SJSA1 (cell line): ENCODE measurements at places on chromosomes 1 and 21.

GRCh38 chr1:96559707-96560596 is 161.6 kb upstream of the PTBP2 start:
- H3K27me3 ChIP-seq, result no peaks in the 10 kb centered on the region
- H3K27ac ChIP-seq, result peak overlapping the region; percentile 74
- no peaks in the 10 kb centered on the region for H3K36me3 ChIP-seq
- peak; percentile 59 for DNase-seq

GRCh38 chr1:108036796-108037562 is 72.0 kb upstream of the VAV3 start:
- H3K27ac ChIP-seq, result no peak overlapping the region
- H3K4me3 ChIP-seq, result no peak overlapping the region
- no peaks in the 10 kb centered on the region for H3K36me3 ChIP-seq
- H3K27me3 ChIP-seq, result no peaks in the 10 kb centered on the region
- DNase-seq, result no peak

- no peak overlapping the region for H3K4me3 ChIP-seq
- no peak overlapping the region for H3K27ac ChIP-seq
- no peaks in the 10 kb centered on the region for H3K36me3 ChIP-seq
- DNase-seq, result no peak
Observed at GRCh38 chr1:226575739-226576378, 27.3 kb downstream of the STUM start.

- H3K36me3 ChIP-seq, result no peaks in the 10 kb centered on the region
- DNase-seq, result no peak
- no peaks in the 10 kb centered on the region for H3K4me1 ChIP-seq
- H3K27me3 ChIP-seq, result no peaks in the 10 kb centered on the region
- no peak overlapping the region for H3K4me3 ChIP-seq
Observed at GRCh38 chr1:192045131-192045530, 113.1 kb upstream of the RGS18 start.

- H3K36me3 ChIP-seq, result no peaks in the 10 kb centered on the region
- DNase-seq, result no peak
- H3K27me3 ChIP-seq, result no peaks in the 10 kb centered on the region
- H3K27ac ChIP-seq, result no peak overlapping the region
- no peak overlapping the region for H3K4me3 ChIP-seq
Observed at GRCh38 chr1:43034778-43035177, 76.1 kb upstream of the SLC2A1 start.

GRCh38 chr1:236848274-236848923 is 53.3 kb downstream of the MTR start:
- no peak overlapping the region for H3K4me3 ChIP-seq
- H3K36me3 ChIP-seq, result peaks cover 28% of the 10 kb centered on the region
- DNase-seq, result no peak

DNA sequence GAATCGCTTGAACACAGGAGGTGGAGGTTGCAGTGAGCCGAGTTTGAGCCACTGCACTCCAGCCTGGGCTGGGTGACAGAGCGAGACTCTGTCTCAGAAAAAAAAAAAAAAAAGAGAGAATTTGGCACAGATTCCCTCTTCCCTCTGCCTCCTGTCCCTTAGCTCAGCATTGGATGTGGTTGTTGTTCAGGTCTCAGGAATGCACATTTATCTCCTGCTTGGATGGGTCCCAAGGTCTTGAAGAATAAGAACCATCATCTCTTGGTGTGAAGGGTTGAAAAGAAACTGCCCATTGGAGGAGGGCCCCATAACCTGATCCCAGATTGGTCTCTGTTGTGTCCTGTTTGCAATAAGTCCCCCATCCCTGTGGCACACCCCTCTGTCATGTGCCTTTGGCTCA is 34.9 kb downstream of the UBIAD1 start:
- H3K27me3 ChIP-seq, result peaks cover 25% of the 10 kb centered on the region; the same call in 1 of the 2 replicates
- no peak for DNase-seq
- no peaks in the 10 kb centered on the region for H3K36me3 ChIP-seq
- no peaks in the 10 kb centered on the region for H3K4me1 ChIP-seq
- no peak overlapping the region for H3K4me3 ChIP-seq
- no peak overlapping the region for H3K27ac ChIP-seq

- H3K4me1 ChIP-seq, result peaks cover 33% of the 10 kb centered on the region
- DNase-seq, result peak; percentile 94
- peak overlapping the region; percentile 15 for H3K4me3 ChIP-seq
- H3K36me3 ChIP-seq, result no peaks in the 10 kb centered on the region
- H3K27ac ChIP-seq, result peak overlapping the region; percentile 99
- no peaks in the 10 kb centered on the region for H3K27me3 ChIP-seq
Observed at GRCh38 chr1:171220081-171220420, 28.2 kb upstream of the FMO1 start.

DNA sequence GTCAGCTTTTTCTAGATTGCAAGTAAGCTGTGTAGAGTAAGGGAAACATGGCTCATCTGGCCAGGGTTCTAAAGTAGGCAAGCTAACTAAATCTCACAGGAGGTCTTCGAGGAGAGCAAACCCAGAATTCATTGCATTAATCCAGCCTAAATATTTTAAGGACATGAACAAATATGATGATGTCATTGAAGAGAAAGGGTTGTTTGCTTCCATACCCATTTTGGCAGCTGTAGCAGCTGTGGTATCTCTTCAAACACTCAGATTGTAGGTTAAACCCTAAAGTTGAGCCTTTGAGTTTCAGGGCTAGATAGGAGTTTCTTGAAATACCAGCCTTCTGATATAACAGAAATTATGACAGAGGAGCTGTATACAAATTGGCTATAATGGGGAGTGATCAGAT is 200.5 kb upstream of the C1orf105 start:
- no peaks in the 10 kb centered on the region for H3K4me1 ChIP-seq
- no peak overlapping the region for H3K27ac ChIP-seq
- no peaks in the 10 kb centered on the region for H3K36me3 ChIP-seq
- H3K4me3 ChIP-seq, result no peak overlapping the region
- H3K27me3 ChIP-seq, result no peaks in the 10 kb centered on the region

- no peak overlapping the region for H3K4me3 ChIP-seq
- H3K36me3 ChIP-seq, result no peaks in the 10 kb centered on the region
- DNase-seq, result no peak
- no peaks in the 10 kb centered on the region for H3K27me3 ChIP-seq
Observed at GRCh38 chr21:21231913-21232312, 233.7 kb downstream of the NCAM2 start.

DNA sequence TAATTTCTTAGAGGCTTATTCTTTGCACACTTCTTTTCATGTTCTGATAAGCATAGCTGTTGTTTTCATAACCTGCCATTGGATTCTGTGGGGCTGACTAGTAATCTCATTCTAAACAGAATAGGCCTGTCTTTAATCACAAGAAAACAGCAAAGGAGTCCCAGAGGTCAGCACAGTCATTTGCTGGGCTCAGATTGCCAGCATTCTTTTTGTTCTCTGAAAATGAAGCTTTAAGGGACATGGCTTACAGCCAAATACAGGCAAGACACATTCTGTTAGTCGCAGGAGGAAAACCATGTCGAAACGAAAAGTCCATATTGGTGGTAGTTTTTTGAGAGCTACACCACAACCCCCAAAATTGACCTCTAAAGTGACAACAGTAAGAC is 75.0 kb downstream of the MRPS6 start:
- no peak for DNase-seq
- no peaks in the 10 kb centered on the region for H3K27me3 ChIP-seq
- no peak overlapping the region for H3K27ac ChIP-seq

- H3K36me3 ChIP-seq, result peaks cover 36% of the 10 kb centered on the region
- H3K4me3 ChIP-seq, result no peak overlapping the region
- peak overlapping the region; percentile 73 for H3K27ac ChIP-seq
Observed at GRCh38 chr1:172136925-172137324, 283.6 kb upstream of the C1orf105 start.

- peaks cover 5% of the 10 kb centered on the region; the same call in 1 of the 2 replicates for H3K36me3 ChIP-seq
- no peaks in the 10 kb centered on the region for H3K27me3 ChIP-seq
- DNase-seq, result no peak
- no peak overlapping the region for H3K27ac ChIP-seq
Observed at GRCh38 chr21:14096172-14096571, 114.6 kb downstream of the LIPI start.

GRCh38 chr1:21514245-21514644 is 5.0 kb downstream of the ALPL start:
- no peak for DNase-seq
- peaks cover 89% of the 10 kb centered on the region for H3K36me3 ChIP-seq
- H3K27ac ChIP-seq, result no peak overlapping the region
- H3K4me3 ChIP-seq, result no peak overlapping the region
- peaks cover 36% of the 10 kb centered on the region for H3K4me1 ChIP-seq
- H3K27me3 ChIP-seq, result no peaks in the 10 kb centered on the region

GRCh38 chr21:26405735-26406361 is 167.2 kb downstream of the CYYR1 start:
- no peak overlapping the region for H3K4me3 ChIP-seq
- DNase-seq, result no peak
- no peaks in the 10 kb centered on the region for H3K36me3 ChIP-seq
- no peak overlapping the region for H3K27ac ChIP-seq

- no peak for DNase-seq
- no peaks in the 10 kb centered on the region for H3K27me3 ChIP-seq
- H3K4me3 ChIP-seq, result no peak overlapping the region
- H3K36me3 ChIP-seq, result no peaks in the 10 kb centered on the region
- H3K4me1 ChIP-seq, result no peaks in the 10 kb centered on the region
Observed at GRCh38 chr1:185681034-185681633, 53.1 kb upstream of the HMCN1 start.

DNA sequence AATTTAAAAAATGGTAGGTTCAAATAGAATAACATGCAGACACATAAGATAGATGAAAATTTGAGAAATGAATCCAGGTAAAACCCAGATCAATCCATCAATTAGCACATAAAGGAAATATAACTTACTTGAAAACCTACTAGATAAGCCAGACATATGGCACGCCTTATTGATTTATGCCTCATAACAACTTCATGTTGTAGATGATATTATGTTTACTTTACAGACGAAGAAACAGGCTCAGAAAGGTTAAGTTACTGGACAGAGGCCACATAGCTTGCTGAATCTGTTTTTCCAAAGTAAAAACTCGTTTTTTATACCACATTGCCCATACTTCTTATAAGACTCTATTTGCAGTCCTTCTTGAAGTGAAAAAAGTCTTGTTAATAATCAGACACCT is 22.1 kb upstream of the NCF2 start:
- no peak for DNase-seq
- H3K4me1 ChIP-seq, result peaks cover 32% of the 10 kb centered on the region

- no peaks in the 10 kb centered on the region for H3K4me1 ChIP-seq
- H3K36me3 ChIP-seq, result no peaks in the 10 kb centered on the region
- H3K27me3 ChIP-seq, result peaks cover 3% of the 10 kb centered on the region; the same call in 1 of the 2 replicates
- H3K4me3 ChIP-seq, result no peak overlapping the region
Observed at GRCh38 chr1:22646384-22646783, 3.0 kb downstream of the C1QC start.

DNA sequence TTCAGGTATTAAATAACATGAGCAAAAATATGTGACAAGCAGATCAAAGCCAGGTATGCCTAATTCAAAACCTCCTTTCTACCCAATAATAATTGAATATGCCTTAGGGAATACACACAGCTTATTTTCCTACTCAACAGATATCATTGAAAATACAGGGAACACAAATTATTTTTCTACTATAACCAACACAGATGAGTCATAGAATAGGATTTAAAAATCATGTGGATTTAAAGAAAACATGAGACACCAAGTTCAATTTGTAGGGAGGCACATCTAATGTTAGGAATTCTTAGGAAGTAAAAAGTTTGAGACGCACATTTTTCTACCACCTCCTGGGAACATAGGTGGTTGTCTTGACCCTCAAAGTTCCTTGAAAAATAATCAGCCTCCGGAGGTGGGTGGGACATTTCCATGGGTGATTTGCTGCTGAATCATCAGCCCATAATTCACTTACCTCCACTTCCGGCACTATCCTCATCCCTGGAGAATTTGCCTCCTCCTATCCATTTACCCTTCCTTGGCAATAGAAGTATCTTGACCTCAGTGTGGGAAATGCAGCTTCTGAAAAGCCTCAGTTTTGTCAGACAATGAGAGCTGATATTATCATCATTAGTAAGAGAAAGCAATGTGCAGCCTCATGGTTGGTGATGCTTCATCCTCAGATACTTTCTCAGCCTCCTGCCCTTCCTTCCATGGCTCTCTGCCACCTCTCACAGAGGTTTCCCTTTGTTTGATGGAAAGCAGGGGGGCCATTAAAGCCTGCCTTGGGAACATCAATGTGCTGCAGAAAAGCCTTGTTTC is 33.5 kb upstream of the RGS4 start:
- peaks cover 24% of the 10 kb centered on the region for H3K4me1 ChIP-seq
- H3K4me3 ChIP-seq, result no peak overlapping the region
- H3K27ac ChIP-seq, result peak overlapping the region; percentile 83
- DNase-seq, result peak; percentile 88
- no peaks in the 10 kb centered on the region for H3K36me3 ChIP-seq

- H3K4me1 ChIP-seq, result peaks cover 24% of the 10 kb centered on the region
- no peak overlapping the region for H3K4me3 ChIP-seq
- no peaks in the 10 kb centered on the region for H3K27me3 ChIP-seq
- no peak overlapping the region for H3K27ac ChIP-seq
- peak; percentile 54 for DNase-seq
- no peaks in the 10 kb centered on the region; the same call in 1 of the 2 replicates for H3K36me3 ChIP-seq
Observed at GRCh38 chr1:59061876-59062275, 235.0 kb upstream of the FGGY start.

DNA sequence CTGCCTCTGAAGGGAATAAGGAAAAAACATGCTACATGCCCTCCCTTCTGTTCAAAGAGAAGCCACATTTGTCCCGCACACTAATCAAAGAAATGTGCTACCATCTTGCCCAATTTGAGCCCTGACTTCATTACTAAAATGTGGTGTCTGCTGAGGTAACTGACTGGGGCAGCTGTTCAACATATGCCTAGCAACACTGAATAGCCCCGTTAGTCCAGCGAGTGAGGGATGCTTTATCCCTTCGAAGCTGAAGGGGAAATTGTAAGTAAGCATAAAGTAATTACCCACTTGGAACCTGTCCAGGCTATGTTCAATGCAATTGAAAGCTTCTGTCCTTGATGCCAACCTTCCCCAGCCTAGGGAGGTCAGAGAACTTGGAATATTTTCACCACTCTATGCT is 310.6 kb downstream of the SEC16B start:
- no peak for DNase-seq
- peaks cover 3% of the 10 kb centered on the region for H3K27me3 ChIP-seq
- no peak overlapping the region for H3K4me3 ChIP-seq
- no peaks in the 10 kb centered on the region for H3K36me3 ChIP-seq
- H3K27ac ChIP-seq, result no peak overlapping the region
